ENCODE measurements at places on chromosomes 5 and 9.

- no peak for DNase-seq
Observed at GRCh38 chr5:159631001-159631400, 285.3 kb upstream of the ADRA1B start.

DNA sequence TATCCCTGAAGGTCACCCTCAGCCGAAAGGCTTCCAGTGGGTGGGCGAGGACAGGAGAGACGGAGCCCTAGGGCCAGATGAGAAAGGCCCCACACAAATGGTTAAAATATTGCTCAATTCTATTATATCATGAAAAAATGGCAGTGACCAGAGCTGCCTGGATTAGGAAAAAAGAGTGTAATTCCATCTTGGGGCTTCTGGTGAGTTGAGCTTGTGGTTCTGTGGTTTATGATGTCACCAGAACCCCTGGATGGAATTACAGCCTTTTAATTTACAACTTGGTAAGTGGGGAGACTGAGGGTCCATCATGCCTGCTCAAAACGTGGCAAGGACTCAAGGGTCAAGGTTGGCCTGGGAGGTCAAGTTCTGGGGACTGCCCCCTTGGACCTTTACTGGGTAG lies 55.5 kb upstream of the STC2 start:
- DNase-seq: no peak

- DNase-seq: no peak
Observed at GRCh38 chr9:126435105-126435504, 108.5 kb downstream of the MVB12B start.

DNA sequence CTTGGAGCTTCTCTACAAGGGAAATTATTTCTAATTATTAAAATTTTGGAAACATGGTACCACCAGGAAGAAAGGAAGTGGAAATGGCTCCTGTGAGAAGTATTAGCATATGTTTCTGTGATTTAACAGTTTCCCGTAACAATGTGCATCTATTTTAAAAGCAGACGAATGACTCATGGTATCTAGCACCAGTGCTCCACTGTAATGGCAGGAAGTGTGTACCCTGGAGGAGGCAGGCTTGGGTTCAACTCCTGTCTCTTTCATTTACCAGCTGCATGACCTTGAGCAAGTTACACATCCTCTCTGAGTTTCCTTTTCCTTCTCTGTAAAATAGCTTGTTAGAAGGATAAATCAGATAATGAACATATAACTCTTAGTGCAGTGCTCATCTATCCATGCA lies 41.0 kb upstream of the ANGPTL2 start:
- no peak for DNase-seq

GRCh38 chr5:127744241-127744640 lies 41.0 kb downstream of the CCDC192 start:
- no peak for DNase-seq

GRCh38 chr5:56356836-56357160 lies 123.7 kb upstream of the ANKRD55 start:
- DNase-seq: no peak

GRCh38 chr5:89546657-89547056 lies 663.7 kb upstream of the MEF2C start:
- no peak for DNase-seq

GRCh38 chr9:105859428-105860091 lies 165.2 kb downstream of the TMEM38B start:
- no peak for DNase-seq

DNA sequence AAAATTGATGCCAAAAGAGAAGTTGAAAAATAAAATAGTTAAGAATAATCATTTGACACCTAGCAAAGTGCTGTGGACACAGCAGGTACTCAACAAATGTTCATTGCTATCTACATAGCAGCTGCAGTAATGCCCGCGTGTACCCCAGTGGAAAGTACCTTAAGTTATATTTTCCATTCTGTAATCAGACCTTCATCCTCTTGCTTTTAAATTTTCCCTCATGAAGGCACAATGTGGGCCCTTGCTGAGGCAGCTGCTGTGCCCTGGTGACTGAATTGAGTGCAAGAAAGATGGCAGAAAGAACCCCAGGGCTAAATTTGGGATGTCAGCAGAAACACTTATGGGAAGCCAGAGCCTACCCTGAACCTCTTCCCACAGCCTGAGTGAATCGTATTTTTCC lies 65.9 kb downstream of the CYFIP2 start:
- DNase-seq: no peak

GRCh38 chr5:103422756-103423155 lies 139.8 kb downstream of the NUDT12 start:
- DNase-seq: no peak

GRCh38 chr9:124960409-124960752 lies 19.5 kb upstream of the GOLGA1 start:
- DNase-seq: no peak

DNA sequence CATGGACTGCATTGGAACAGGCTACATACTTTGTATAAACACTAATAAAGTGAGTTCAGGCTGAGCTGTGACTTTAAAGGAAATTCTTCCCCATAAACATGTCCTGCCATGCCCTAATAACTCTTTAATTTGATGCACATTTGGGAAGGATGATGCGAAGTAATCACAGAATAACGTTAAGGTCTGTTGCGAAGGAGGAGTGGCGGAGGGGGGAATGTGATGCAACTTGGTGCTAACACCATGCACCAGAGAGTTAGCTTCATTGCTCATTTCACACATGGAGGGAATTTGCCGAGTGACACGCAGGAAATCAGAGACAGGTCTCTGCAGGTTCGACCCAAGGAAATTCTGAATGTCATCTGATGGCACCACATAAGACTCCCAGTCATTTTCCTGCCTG lies 32.9 kb downstream of the SLIT3 start:
- no peak for DNase-seq

- no peak for DNase-seq
Observed at GRCh38 chr5:57937025-57937424, 454.4 kb upstream of the ACTBL2 start.

- DNase-seq: no peak
Observed at GRCh38 chr5:144206141-144206540, 35.5 kb downstream of the KCTD16 start.

- no peak for DNase-seq
Observed at GRCh38 chr9:129420721-129421120, 200.2 kb downstream of the C9orf50 start.

Measured in effector memory CD4-positive, alpha-beta T cell (primary cell).